ACHN (cell line): ENCODE measurements at places on chromosomes 3 and 15.

- no peak for DNase-seq
These were observed 23.1 kb downstream of the ALPK3 start for GRCh38 chr15:84840255-84840654.

DNA sequence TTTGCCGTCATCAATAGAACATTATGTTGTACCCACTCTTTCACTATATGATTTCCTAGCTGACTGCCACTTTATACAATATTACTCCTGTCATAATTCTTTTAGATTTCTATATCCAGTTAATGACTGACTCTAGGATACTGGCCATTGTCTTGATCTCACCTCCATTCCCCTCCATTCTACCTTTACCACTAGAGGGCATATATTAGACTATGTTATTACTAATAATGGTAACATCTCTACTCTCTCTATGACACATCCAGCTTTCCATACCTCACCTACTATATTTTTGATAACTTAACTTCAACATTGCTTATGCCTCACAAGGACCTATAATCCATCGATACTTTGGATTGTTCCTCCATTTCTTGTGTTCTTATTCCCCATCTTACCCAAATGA lies 31.4 kb upstream of the POU1F1 start:
- DNase-seq: no peak

DNA sequence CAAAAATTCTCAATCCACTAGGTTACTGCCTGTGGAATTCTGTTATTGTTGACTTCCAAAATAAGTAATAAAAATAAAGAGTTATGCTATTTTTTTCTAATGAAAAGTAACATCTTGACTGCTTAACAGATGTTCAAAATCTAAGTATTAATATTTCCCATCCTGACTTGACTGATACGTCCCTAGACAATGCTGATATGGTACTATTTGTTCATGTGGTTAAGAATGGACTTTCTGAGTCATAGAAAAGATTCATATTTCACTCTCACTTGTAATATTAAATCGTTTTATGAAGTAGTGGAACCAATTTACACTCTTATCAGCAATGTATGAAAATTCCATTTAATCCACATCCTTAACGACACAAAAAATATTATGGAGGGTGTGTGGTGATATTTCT lies 104.8 kb upstream of the PLSCR5 start:
- DNase-seq: no peak

GRCh38 chr3:30518181-30518864 lies 88.1 kb upstream of the TGFBR2 start:
- no peak for DNase-seq

DNA sequence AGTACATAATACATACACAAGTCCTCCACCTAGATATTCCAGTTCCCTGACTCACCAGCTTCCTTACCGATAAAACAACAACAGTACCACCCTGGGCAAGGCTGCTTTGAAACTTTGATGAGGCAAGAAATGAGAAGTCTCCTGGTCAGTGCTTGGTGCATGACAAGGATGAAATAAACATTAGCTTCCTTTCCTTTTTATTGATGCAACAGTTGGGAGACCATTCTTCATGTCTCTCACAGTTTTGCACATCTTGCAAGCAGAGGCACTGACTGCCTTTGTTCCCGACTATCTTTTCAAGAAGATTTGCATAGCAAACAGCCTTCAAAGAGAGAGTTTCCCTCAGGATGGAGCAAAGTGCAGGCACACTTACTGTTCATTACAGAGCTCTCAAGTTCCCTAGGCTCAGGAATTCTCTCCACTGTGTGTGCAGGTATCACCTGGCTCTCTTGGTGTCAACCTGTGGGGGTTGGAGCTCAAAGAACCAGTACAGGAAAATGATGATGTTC lies 65.2 kb downstream of the MYLK start:
- no peak for DNase-seq

GRCh38 chr3:47054412-47054811 lies 74.9 kb downstream of the NBEAL2 start:
- DNase-seq: no peak

GRCh38 chr3:175535351-175535750 lies 676.2 kb downstream of the NAALADL2 start:
- DNase-seq: no peak

- no peak for DNase-seq
These were observed 590.2 kb upstream of the TBL1XR1 start for GRCh38 chr3:177787279-177788041.

DNA sequence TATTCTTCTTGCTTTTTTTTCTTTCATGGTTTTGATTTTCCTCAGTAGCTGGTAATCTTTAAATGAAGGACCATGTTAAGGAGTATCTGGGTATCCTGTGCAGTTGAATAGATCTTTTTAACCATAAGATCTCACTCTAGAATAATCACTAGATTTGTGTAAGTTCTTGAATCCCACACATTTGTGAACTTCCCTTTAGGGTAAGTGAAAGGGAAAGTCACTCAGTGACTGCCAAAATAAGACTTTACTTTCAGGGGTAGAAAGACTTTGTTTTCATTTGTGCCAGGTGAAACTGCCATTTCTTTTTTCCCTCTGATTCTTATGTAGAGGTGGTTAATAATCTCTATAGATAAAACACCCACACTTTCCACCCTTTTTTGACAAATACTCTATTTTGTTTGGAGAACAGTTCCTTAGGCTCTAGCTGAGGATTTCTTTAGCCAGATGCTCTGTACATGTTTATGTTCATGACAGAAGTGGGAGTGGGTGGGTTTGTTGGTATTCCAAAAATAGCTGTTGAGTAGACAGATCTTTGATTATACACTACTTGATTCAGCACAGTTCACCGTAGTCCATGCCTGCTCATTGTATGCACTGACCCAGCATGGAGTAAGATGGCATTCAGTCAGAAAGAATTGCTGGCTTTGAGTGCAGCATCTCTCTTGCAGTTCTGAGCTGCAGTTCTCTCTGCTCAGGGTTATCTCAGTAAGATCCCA lies 28.5 kb downstream of the LRRC49 start:
- DNase-seq: no peak

- DNase-seq: no peak
These were observed 33.9 kb upstream of the SLC41A3 start for GRCh38 chr3:126117786-126118185.
